Activated naive CD4-positive, alpha-beta T cell treated with Interleukin-2 at 50 U/mL for 16 hours (primary cell): ENCODE measurements at places on chromosomes 16 and 17.

- DNase-seq, result no peak
These were observed 23.9 kb downstream of the C17orf75 start for GRCh38 chr17:32318071-32318470.

DNA sequence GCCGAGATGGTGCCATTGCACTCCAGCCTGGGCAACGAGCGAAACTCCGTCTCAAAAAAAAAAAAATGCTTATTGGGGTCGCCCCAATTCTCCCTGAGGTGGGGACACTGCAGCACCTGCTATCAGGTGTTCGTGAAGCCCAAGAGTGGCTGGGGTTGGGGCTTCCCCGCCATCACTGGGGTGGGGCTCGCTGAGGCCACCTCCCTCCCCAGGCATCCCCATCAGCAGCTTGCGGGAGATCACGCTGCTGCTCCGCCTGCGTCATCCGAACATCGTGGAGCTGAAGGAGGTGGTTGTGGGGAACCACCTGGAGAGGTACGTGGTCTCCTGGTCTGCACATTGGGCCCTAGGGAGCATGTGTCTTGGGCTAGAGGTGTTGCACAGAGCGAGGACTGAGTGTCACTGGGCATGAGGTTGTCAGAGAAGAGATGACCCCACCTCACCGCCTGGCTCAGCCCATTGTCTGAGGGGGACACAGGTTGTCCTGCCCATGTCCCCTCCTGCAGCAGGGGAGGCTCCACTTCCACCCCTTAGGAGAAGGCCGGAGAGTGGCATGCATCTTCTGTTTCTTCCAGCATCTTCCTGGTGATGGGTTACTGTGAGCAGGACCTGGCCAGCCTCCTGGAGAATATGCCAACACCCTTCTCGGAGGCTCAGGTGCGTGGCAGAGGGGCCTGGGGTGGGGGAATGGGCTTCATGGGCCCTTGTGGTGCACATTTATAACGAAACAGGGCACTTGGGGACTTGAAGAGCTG lies 4.9 kb downstream of the CDK10 start:
- no peak for DNase-seq

DNA sequence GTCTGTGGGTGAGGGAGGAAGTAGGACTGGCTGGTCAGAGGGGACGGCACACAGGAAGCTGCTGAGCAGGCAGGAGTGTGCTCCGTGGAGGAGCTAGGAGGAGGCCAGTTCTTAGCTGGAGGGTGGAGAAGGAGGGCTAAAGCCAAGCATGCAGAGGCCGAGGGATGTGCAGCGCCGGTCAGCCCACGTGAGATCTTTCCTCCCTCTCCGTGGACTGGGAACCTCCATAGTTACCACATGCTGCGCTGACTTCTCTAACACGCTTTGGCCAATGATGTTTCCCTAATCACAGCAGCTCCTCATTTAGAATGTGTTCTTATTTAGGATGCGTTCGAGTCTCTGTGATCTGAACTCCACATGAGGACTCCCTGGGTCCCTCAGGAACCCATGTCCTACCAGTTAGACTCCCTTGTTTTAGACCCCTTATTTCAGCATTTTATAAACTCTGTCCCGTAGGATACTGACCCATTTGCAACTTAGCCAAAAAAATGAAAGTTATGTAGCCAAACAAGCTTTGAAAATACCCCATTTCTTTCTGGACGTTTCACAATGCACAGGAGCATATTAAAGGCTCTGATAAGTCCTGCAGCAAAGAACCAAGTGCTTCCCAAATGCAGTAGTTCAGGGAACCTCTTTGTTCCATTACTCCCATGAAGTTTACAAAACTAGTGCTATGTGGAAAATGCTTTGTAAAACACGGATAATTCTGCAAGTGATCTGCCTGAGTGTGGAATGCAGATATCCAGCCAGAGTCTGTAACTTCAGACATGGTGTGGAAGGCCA lies 51.4 kb downstream of the IRF8 start:
- no peak for DNase-seq

- no peak for DNase-seq
These were observed 65.2 kb downstream of the SNX20 start for GRCh38 chr16:50615891-50616290.

DNA sequence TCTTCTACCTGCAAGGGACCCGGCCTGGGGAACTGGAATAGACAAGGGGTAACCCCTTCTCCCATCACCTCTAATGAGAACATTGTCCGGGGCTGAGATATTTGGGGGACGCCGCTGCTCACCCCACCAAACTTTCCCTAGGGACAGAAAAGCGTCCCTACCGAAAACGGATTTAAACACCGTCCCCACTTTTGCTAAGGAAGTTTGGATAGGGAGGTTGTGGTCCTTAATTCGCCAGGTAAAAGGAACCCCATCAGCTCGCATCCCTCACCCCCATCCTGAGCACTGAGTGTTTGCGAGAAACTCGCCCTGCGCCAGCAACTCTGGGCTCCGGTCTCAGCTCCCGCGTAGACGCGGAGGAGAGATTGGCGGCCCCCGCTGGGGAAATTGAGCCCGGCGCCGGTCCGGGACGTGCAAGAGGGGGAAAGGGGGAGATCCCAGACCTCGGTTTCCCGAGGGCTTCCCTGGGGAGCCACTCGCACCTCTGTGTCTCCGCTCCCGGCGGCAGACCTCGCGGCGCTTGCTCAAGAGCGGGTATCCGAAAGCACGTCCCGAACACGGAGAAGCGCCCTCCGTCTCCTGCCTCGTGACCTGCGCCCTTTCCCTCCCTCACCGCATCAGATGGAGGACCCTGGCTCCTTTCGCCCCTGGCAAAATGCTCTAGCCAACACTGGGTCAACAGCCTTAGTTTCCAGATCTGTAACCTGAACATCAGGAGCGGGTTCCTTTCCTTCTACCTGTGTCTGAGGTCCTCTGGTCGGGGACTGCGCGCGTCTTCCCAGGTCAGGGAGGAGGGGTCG lies 3.1 kb upstream of the SOX9 start:
- DNase-seq, result no peak

- no peak for DNase-seq
These were observed 147.7 kb upstream of the WSCD1 start for GRCh38 chr17:5922476-5922875.

GRCh38 chr17:49440581-49440980 lies 25.9 kb upstream of the PHB1 start:
- no peak for DNase-seq

- no peak for DNase-seq
These were observed 739 bp upstream of the FAM117A start for GRCh38 chr17:49764559-49765180.
